ENCODE measurements at places on chromosomes 6 and 20. TPM values are rescaled to one million over a fixed set of nuclear protein-coding genes. Genes with fewer than 3 reads are reported as not detected.

The QRSL1 gene
- total RNA-seq: 7.7 TPM

The CST2 gene
- not detected for total RNA-seq

The SIRPA gene
- 28.0 TPM for total RNA-seq

The HLA-DMA gene
- 1.2 TPM for total RNA-seq

The JAG1 gene
- 113 TPM for total RNA-seq

DNA sequence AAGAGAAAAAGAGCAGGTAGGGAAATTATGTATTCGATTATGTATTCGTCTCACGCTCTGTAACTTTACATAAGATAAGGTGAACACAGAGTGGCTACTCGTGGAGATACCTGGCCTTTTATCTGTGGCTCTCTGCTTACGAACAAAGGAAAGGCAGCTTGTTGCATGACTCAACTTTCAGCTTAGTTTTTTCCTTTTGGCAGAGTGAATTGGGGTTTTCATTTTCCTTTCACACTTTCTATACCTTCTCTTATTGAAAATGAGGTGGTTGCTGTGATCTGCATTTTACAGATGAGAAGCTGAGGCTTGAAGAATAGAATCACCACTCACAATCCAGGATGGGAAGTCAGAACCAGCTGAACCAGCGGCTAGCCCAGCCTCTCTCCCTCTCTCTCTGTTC is 13.3 kb upstream of the KCNK15 start:
- DNase-seq: no peak

GRCh38 chr6:15305496-15305895 is 59.6 kb downstream of the JARID2 start:
- no peak for DNase-seq

DNA sequence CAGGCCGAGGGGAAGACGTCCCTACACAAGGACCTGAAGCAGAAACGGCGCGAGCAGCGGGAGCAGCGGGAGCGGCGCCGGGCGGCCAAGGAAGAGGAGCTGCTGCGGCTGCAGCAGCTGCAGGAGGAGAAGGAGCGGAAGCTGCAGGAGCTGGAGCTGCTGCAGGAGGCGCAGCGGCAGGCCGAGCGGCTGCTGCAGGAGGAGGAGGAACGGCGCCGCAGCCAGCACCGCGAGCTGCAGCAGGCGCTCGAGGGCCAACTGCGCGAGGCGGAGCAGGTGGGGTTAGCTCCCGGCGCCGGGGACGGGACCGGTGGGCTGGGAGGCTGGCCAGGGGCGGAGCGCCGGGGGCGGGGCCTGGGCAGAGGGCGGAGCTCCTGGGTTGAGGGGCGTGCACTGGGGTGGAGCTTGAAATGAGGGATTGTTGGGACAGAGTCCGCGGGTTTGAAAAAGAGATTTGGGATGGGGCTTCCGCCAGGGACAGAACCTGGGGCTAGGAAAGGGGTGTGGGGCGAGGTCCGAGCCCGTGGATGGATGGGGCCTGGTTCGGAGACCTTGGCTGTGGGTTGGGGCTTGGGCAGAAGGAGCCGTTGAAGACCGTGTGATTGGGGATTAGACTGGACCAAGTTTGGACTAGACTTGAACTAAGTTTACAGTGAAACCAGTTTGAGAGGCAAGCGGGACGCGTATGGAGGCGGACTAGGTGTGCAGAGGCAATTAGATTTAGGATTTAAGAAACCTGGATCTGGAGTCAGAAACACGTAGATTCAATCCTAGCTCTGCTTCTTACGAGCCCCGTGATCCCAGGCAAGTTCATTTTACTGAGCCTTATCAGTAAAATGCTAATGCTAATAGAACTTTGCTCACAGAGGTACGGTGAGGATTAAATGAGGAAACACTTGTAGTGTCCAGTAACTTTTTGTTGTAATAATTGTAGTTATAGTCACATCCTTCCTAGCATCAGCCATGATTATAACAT is 20.9 kb downstream of the DEF6 start:
- DNase-seq: peak; percentile 39

- DNase-seq: no peak
Observed at GRCh38 chr6:119686644-119687043, 337.1 kb upstream of the MAN1A1 start.

DNA sequence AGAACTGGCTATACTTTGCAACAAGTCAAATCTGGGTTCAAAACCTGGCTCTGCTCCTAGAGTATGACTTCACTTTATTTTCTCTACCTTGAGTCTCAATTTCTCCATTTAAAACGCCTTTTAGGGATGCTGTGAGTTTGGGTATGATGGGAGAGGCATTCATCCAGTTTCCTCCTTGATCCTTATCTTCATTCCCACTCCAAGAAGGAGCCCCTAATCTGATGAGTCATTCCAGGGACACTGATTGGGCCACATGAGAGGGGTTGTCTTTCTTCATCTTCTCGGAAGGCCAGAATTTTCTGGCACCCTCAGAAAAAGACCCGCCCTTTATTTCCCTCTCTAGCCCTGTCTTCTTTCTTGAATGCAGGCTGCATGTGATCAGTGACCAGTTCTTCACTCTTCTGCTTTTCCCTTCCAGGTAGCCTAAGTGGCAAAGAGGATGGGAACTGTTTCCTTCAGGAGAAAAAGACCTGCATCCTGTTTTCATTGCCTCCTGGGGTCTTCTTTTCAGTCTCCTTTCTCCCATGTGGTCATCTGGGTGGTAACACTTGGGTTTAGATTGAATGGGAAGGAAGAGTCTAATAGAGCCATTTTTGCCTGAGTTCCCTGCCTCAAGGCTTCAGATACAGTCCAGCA is 32.1 kb upstream of the PNRC1 start:
- DNase-seq: no peak

GRCh38 chr20:13449868-13450434 is 188.8 kb downstream of the TASP1 start:
- DNase-seq: no peak

DNA sequence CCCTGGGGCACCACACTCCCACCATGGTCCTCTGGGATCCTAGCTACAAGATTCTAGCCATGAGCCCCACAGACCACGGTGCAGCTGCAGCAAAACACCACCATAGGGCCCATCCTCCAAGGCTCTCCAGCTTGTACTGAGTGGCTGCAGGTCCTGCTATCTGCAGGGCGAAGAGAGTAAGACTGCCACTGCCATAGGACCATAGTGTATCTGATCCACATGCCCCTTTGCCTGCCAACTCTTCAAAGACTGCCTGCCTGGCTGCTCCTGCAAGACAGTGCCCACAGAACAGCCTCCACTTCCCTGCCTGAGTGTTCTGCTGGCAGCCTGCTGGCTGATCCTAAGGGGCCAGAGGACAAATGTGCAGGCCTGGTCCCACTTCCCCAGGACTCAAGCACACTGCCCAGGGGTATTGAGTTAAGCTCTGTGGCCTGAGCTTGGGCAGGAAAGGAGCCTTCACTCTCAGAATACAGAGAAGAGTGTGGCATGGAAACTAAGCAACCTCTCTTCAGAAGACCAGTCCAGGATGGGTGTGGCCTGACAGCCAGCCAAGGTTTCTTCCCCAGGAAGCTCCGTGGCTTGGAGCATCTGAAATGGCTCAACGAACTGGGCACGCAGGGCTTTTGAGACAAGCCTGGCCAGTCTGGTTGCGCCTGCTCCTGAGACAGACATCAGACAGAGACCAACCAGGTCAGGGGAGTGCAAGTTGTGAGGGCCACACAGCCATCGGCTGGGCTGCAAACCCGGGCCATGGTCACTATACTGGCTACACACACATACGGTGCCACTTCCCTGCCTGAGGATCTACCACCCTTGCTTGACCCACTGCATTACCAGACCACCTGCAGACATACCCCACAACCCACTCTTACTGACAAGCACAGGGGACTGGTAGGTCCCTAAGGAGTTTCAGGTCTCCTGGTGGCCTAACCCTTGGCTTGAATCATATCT is 54.5 kb downstream of the RNGTT start:
- DNase-seq: no peak

GRCh38 chr20:3071610-3072529 is at the start of gene OXT:
Gene OXT, plus strand, starts transcription at chr20:3071620. Its CDS starts 36 bp downstream, at chr20:3071656.
- no peak for DNase-seq

DNA sequence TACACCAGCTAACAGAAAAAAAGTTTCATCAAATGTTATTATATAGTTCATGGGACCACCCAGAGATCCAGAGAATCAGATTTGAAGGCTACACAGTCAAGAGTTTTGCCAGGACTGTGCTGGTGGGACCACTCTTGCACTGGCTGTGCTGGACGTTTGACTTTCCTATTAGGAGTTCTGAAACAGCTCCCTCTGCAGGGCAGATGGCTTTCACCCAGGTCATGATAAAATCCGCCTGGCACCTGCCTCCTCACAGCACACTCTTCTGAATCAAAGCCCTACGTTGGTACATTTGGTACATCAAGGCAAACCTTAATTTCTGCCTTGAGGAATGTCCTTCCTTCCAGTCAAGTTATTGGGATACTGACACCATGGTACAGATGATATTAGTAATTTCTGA is 302.1 kb downstream of the ZNF217 start:
- DNase-seq: no peak

- peak; percentile 83 for DNase-seq
Observed at GRCh38 chr20:3932277-3932676, 43.1 kb downstream of the PANK2 start.

DNA sequence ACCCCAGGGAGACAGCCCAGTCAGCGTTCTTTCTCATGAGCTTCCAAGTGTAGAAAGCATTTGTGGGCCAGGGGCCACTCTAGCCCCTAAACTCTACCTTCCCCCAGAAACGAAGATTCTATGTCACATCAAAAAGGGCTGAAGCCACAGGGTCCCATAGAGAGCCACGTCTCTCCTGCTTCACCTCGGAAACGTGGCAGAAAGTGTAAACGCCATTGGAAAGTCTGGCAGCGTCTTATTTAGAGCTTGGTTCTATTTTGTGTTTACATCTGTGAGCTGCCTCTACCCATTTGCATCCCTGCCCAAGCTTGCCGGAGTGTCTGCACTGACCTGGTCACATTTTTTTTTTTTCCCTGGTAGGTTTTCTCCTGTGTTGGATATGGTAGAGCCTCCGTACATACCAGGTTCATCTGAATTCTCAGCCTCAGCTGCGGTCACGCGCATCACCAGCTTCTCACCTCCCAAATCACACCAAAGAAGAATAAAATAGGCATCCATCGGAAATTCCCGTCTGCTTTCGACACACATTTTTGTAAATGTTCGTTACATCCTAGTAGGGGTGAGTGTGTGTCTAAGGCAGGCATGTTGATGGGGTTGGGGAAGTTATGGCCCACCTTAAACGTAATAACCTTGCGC is 62.6 kb downstream of the NPEPL1 start:
- no peak for DNase-seq

DNA sequence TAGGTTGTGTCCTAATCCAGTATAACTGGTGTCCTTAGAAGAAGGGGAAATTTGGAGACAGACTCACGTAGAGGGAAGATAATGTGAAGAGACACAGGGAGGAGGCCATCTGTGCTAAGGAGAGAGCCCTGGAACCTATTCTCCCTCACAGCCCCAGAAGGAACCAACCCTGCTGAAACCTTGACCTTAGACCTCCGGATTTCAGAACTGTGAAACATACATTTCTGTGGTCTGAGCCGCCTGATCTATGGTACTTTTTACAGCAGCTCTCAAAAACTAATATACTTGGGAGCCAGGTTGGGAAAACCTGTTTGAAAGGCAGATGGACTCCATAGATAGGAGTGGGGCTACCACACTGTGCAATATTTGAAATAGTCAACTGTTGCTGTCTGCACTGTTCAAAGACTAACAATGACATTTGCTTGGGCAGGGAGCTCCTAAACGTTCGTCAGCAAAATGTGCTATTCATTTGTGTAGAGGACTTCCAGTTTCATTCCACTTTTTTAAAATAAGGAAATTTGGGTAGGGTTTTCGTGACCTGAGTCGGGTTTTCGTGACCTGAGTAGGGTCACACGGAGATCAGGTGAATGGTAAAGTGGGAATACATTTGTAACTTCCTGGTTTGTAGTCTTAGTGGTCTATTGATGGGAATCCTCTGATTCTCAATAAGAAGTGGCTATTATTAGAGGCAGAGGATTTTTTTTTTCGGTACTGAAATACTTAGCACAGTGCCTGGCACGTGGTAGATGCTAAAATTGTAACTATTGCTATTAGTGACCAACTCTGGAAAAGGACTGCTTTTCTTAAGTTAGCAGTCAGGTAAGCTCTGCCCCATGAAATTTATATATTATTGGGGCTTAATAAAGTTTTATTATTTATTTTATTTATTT is 11.4 kb downstream of the TAGAP start:
- no peak for DNase-seq

DNA sequence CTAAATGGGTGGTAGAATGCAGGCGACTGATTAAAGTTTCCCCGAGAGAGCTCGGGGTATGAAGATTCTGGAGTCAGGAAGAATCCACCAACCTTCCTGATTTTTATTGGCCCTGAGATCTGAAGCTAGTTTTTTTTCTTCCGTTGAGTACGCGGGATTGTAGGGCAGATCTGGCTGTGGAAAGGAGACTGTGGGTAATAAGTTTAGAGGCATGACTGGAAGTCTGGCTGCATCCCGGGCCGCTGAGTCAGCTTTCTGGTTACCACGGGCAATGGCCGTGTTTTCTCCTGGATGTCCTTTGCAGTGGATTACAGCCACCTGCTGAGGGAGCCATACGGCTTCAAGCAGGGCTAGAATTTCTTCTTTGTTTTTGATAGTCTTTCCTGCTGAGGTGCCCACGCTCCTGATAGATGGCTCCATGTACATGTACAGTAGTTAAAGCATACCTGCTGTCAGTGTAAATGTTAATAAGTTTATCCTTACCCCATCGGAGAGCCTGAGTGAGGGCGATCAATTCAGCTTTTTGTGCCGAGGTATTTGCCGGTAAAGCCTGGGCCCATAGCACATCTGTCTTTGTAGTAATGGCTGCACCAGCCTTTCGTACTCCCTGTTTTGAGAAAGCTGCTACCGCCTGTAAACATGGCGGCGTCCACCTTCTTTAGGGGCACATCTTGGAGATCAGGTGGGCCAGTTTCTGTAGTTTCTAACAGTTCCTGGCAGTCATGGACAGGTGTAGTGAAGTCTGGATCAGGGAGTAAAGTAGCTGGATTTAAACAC is 154.0 kb downstream of the TRIM27 start:
- no peak for DNase-seq

DNA sequence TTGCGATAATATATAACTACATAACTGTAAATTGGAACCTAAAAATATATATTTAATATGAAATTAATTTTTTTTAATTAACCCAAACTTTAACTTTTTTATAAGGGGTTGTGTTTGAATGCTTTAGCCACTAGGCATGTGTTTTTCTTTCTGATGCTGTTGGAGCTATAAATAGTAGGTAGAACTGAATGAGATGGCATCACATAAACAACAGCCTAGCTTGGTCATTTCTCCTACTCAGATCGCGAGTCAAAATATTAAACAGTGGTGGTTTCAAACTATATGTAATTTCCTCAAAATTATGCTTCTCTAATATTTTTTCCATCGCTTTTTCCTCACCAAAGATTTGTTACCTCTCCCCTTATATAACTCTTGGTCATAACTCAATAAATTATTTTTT is 243.2 kb downstream of the ARID1B start:
- DNase-seq: peak; percentile 4

GRCh38 chr6:210104-210456 is 82.2 kb upstream of the DUSP22 start:
- DNase-seq: no peak
